ENCODE measurements at places on chromosomes 16 and 17.

DNA sequence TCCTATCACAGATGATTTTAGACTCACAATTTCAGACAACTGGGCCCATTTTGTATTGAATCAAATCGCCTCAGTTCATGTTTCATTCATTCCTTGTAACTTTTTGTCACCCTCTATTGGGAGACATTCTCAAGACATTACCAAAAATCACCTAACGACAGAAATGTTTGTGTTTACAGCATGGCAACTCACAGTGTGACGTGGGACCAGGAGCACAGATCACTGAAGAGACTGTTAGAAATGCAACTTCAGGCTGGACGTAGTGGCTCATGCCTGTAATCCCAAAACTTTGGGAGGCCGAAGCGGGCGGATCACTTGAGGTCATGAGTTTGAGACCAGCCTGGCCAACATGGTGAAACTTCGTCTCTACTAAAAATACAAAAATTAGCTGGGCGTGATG is 249.6 kb downstream of the NTN1 start:
- no peak for DNase-seq

- no peak for DNase-seq
Measured at GRCh38 chr17:64234961-64235360, 28.1 kb downstream of the TEX2 start.

GRCh38 chr17:76182016-76182764 is 41.1 kb upstream of the FOXJ1 start:
- DNase-seq: peak; percentile 93

GRCh38 chr17:55495239-55495638 is 16.0 kb downstream of the SMIM36 start:
- no peak for DNase-seq

- DNase-seq: no peak
Measured at GRCh38 chr17:34530918-34531317, 48.5 kb upstream of the TMEM132E start.

Data from transverse colon (tissue), 4 donors.